GM18507 (cell line): ENCODE measurements at places on chromosomes 12 and 14.
A peak's percentile ranks its signal among the peaks of the same experiment; 100 is the strongest.

- DNase-seq: no peak
These were observed 60.8 kb downstream of the SETD3 start for GRCh38 chr14:99419905-99420304.

GRCh38 chr12:132351751-132352495, 22.5 kb upstream of the GALNT9 start:
- DNase-seq: no peak

DNA sequence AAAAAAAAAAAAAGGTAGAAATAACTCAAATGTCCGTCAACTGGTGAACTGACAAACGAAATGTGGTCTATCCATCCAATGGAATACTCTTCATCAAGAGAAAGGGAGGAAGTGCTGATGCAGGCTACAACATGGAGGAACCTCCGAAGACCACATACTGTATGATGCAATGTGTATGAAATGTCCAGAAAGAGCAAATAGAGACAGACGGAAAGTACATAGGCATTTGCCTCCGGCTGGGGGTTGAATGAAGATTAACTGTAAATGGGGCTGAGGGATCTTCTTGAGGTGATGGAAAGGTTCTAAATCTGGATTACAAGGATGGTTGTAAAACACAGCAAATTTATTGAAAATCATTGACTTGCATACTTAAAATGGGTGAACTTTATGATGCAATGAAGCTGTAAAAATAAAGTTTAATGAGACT, 35.4 kb downstream of the DLK1 start:
- DNase-seq: no peak

- no peak for DNase-seq
These were observed 68.7 kb downstream of the CIT start for GRCh38 chr12:119808441-119808840.

- no peak for DNase-seq
These were observed 29.3 kb upstream of the NFKBIA start for GRCh38 chr14:35433826-35434225.

DNA sequence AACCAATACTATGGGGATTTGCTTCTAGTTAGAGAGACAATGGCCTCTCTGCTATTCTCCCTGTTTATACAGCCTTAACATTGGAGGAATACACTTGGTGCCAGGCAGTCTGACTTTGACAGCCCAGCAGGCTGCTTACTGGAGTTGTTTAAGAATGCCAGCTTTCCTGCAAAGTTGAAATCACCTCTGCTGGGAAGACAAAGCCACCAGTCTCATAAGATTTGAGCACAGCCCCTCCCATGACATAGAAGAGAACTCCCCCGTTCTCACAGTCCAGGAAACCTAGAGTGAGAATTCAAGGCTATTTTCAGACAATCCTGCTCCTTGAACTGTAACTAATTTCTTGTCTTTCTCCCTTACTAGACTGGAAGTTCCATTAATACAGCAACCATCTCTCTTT, 21.1 kb upstream of the CATSPERB start:
- DNase-seq: no peak

DNA sequence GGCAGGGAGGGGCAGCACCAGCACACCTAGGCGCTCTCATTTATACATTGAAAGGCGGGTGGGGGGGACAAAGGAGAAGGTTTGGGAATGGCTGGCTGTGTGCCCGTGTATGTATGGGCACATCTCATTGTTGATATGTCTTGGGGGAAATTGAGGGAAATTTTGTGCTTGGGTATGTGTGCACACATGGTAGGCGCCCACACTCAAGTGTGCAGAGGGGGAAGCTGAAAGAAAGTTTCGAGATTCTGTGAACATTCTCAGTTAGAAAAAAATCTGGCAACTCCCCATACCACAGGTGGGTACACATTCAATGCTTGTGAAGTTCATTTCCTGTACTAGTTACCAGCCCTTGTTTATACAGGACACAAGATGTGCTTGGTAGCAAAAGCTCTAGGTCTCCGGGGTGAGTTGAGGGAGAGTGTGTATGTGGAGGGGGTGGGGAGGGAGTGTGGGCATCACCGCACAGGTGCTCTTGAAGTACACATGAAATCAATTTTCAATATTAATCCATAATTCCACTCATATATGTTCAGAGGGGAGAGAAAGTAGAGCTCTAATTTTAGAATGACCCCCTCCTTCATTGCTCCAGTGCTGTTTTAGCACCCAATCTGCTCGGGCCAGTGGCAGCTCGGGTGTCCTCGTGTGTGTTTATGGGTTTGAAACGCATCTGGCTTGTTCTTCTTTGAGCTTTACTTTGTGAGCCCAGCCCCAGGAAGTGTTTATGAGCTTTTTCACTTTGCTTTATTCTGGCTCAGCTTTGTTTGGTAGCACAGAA, 286.0 kb downstream of the ZFP36L1 start:
- DNase-seq: no peak

GRCh38 chr14:93903342-93904184, 23.6 kb upstream of the FAM181A start:
- DNase-seq: no peak

DNA sequence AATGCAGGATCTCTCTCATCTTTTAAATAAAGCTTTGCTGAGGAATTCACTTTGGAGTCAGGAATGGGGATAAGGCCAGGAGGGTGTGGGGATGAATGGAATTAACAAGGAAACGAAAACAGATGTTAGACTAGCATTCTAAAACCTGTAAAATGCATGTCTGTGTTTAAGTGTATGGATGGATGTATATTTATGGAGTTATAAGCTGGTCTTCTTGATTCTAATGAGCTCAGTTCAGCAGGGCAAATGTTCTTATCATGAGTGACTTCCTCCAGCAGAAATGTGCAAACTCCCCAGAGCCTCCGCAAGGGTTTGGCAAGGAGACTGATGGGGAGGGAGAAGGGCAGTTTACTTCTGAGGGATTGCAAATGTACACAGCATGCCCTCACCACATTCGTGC, 149.1 kb downstream of the NTF3 start:
- DNase-seq: no peak

GRCh38 chr12:24496755-24497154, 452.1 kb downstream of the BCAT1 start:
- DNase-seq: no peak

- DNase-seq: no peak
These were observed 61.8 kb downstream of the TESC start for GRCh38 chr12:117037289-117038022.

- DNase-seq: no peak
These were observed 11.4 kb downstream of the MCRS1 start for GRCh38 chr12:49556391-49557186.

DNA sequence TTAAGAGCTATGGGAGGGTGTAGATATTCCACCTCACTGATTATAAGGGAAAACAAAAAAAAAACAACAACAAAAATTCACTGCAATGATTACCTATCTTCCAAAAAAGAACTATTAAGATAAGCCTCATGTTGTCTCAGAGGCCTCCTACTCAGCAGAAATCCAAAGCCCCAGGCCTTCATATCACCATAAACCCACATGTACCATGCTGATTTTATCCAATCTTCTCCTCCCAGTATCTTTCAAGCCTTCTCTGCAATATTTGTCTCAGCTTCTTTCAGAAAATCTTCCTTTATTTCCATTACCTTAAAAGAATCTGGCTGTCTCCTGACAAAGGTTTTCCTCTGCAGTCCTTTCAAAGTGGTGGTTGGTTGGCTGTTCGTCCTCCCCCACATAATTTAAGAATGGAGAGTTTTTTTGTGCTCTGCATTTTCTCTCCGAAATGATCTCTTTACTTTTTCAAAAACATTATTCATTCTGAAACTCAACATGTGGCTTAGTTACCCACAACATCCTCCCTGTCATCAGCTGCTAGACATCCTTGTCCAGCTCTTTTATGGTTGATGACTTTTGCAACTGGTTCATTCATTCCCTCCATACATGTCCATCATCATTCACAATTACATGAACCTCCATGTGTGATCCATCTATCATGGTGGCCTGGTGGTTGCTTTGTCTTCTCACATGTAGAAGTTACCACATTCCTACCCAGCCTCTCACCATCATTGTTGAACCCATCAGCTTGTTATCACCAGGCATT, 2.9 kb upstream of the EPYC start:
- no peak for DNase-seq

GRCh38 chr14:79028281-79028680, 858.1 kb downstream of the NRXN3 start:
- no peak for DNase-seq

DNA sequence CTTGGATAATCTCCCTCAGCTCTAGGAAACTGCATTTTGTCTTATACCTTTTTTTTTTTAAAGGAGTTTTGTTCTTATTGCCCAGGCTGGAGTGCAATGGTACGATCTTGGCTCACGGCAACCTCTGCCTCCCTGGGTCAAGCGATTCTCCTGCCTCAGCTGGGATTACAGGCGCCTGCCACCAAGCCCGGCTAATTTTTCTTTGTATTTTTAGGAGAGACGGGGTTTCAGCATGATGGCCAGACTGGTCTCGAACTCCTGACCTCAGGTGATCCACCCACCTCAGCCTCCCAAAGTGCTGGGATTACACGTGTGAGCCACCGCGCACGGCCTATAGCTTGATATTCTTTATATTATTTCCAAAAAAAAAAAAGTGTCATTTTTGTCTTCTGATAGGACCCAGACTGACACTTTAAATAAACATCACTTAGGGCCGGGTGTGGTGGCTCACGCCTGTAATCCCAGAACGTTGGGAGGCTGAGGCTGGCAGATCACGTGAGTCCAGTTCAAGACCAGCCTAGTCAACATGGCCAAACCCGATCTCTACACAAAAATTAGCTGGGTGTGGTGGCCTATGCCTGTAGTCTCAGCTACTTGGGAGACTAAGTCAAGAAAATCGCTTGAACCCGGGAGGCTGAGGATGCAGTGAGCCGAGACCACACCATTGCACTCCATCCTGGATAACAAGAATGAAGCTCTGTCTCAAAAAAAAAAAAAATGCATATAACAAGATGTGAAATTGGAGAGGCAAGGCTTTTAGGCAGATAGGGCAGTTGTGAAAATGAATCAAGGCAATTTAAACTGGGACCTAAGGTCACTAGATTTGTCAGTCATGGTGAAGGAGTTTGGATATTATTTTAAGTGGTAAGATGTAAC, 18.4 kb downstream of the SLC2A3 start:
- DNase-seq: no peak

DNA sequence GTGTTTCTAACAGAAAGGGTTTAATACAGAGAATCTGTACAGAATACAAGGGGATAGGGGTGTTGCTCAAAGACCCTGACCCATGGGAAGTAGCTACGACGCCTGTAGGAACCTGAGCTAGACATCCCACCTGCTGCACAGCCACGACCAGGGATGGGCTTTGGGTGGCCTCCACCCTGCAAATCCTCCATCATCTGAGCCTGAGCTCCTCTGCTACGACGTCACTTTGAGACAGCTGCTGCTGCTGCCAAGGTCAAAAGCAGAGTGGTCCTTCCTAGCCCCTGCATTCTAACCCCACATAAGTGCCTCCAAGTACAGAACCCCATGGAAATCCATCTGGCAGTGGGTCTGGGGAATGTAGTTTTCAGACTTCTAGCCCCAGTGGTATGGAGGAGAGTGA, 43.8 kb downstream of the JAG2 start:
- DNase-seq: no peak

GRCh38 chr12:131313635-131314034, 359.9 kb downstream of the ADGRD1 start:
- no peak for DNase-seq

GRCh38 chr12:70165450-70165849, 77.8 kb upstream of the CNOT2 start:
- no peak for DNase-seq

GRCh38 chr12:94109160-94109559, 39.2 kb upstream of the PLXNC1 start:
- DNase-seq: no peak

- DNase-seq: peak; percentile 84
These were observed at the start of gene ERC1 for GRCh38 chr12:990661-991349. Gene ERC1 (plus strand): TSS chr12:991223. CDS start chr12:1027904, 36,681 bp downstream.

GRCh38 chr12:90129366-90130030, 420.9 kb upstream of the ATP2B1 start:
- no peak for DNase-seq

DNA sequence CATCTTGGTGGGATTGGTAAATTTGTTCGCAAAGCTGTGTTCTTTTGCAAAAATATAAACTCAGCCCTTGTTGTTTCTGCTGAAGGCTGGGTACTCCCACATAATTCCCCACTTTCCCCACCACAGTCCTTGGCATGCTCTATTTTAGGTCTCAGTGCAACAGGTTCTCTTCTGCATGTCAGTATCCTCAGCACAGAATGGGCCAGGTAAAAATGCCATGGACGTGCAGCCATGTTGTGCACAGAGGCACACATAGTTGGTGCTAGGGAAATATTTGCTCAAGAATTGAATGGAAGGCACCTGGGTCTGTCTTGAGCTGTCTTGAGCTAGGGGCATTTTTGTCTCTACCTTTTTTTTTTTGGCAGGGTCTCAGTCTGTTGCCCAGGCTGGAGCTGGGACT, 87.8 kb upstream of the LHX5 start:
- DNase-seq: no peak

DNA sequence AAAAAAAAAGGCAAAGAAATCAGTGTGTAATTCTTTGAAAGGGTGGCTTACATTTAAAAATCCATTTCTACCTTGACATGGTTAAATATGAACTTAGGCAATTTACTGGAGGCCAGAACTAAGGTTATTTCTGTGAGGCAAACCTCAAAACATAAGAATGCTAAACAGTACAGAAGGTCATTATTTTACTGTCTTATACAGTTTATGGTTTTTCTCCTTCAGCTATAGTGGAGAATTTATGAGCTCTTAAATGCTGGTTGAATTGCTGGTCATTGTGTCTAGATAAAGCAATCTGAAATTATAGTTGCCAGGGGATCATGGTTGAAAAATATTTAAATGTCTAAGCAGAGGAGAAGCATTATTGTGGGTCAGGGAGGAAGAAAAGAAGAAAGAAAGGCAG, 70.5 kb downstream of the TRIM9 start:
- DNase-seq: no peak

DNA sequence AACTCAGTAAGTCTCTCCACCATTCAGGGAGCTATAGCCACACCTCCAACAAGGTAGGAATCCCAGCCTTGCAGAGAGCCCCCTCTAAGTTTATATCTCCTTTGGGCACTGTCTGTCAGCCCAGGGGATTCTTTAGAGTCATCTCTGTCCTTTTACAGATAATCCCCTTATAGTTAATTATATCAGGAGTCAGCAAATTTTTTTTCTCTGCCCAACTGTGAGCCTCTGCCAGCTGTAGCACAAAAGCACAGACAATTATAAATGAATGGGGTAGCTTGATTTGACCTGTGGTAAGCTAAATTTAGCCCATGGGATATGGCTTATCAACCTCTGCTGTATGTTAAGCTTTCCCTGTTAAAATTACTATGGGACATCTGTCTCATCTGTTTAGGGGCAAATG, 8.3 kb downstream of the CEP128 start:
- no peak for DNase-seq

DNA sequence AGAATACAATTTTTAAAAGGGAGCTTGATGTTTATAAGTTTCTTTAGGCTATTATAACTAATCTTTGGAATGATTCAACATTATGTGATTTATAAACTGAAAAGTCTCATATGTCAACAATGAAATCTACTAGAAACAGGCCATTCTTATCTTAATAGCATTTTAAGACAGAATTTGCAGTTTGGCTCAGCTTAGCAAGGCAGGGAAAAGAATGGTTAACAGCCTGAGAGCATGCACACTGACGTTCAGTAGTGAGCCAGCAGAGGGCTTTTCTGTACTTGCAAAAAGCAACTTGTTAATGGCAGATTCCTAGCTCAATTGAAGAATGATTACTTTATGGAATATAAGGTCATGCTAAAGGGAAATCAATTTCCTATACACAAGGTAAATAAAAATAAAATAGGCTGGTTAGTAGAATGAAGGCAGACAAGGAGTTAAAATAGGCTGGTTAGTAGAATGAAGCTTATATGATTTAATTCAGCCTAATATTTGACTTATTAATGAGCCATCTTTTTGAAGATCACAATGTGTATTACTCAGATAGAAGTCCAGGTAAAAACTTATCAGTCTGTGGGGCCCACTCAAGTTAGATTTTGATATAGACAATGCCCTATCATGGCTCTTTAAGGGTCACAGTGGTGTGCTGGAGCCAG, 95.9 kb downstream of the OTOGL start:
- no peak for DNase-seq
